ENCODE measurements at places on chromosomes 11 and 22.

GRCh38 chr11:9142732-9143131 lies 51.3 kb upstream of the SCUBE2 start:
- DNase-seq, result no peak

DNA sequence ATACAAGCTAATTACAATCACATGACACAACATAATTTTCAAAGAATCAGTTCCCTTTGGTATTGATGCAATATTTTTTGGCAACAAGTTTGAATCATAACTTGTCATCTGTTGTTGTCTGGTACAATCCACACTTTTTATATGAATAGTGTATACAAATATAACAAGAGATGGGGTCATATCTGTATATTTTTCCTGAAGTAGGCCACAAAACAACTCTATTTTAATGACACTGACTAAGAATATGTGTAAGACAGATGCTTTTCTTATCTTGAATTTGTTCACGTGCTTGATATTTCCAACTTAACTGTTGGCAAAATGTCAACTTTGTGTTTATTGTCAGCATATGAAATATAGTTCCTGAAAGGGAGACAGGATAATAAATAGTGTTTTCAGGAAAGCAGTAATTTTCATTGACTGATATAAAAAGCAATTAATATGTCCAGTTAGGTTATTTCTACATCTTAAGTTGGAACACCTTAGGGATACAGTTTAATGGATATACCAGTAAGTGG lies 27.9 kb downstream of the NOX4 start:
- DNase-seq, result no peak

- DNase-seq, result no peak
These were observed 2.0 kb downstream of the MRGPRF start for GRCh38 chr11:69010964-69011623.

GRCh38 chr22:45831394-45831793 lies 145.6 kb downstream of the WNT7B start:
- no peak for DNase-seq

DNA sequence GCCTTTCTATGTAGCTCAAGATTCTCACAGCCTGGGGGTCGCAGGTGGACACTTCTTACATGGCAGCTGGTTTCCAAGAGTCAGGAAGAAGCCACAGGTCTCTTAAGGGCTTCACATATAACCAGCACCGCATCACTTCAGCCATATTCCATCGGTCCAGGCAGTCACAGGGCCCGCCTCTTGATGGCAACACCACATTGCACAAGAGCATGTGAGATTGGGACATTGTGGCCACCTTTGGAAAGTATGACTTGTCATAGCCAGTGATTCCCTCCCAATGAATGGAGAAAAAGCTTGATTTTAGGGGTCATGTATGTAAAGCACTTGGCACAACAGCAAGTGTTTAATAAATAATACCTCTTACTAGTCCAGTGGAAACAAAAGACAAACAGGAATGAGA lies 98.3 kb downstream of the NCAM1 start:
- DNase-seq, result no peak

GRCh38 chr11:12100841-12101242 lies 9.5 kb upstream of the MICAL2 start:
- DNase-seq, result no peak

GRCh38 chr11:119891055-119891768 lies 162.2 kb upstream of the NECTIN1 start:
- DNase-seq, result no peak

All from activated T-cell treated with anti-CD3 and anti-CD28 coated beads, Interleukin-2, amount 50 U/mL, for 1 hour (primary cell).